Thymus (tissue), 14 donors: ENCODE measurements at places on chromosomes 6 and 20.

GRCh38 chr6:93894521-93894920 lies 475.2 kb upstream of the EPHA7 start:
- DNase-seq: no peak

DNA sequence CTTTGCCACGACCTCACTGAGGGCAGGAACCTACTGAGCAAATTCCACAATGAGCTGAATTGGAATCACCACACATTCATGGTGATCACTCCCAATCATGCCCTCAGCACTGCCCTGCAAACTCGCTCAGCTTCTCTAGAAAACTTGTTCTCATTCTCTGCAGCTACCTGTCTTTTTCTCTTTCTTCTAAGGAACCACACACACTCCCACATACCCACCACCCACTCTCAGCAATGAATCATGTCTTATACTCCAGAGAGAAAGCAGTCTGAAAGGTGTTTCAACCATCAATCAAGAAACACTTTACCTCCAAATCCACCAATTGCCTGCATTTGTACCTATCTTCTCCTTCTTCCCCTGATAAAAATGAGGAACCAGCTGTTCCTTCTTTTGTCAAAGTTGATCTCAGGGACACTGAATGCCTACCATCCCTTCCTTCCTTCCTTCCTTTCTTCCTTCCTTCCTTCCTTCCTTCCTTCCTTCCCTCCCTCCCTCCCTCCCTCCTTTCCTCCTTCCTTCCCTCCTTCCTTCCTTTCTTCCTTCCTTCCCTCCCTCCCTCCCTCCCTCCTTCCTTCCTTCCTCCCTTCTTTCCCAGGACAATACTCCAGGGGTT lies 84.6 kb upstream of the SGK1 start:
- DNase-seq: no peak

DNA sequence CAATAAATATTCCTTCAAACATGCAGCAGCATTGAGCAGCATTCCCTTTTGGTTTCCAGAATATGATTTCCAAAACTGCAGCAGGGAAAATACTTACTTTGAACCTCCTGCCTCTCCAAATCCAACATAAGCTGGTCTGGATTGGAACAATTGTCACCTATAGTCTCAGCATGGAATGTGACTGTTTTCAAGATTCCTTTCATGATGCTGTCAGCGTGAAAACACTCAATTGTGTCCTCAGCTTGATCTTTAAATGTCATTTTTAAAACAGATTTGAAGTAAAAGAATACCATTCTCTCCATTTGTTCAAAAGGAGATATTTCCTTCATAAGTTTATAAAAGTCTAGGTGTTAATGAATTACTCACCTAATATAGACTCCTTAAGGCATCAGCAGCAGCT lies 993.9 kb downstream of the EYS start:
- DNase-seq: no peak

DNA sequence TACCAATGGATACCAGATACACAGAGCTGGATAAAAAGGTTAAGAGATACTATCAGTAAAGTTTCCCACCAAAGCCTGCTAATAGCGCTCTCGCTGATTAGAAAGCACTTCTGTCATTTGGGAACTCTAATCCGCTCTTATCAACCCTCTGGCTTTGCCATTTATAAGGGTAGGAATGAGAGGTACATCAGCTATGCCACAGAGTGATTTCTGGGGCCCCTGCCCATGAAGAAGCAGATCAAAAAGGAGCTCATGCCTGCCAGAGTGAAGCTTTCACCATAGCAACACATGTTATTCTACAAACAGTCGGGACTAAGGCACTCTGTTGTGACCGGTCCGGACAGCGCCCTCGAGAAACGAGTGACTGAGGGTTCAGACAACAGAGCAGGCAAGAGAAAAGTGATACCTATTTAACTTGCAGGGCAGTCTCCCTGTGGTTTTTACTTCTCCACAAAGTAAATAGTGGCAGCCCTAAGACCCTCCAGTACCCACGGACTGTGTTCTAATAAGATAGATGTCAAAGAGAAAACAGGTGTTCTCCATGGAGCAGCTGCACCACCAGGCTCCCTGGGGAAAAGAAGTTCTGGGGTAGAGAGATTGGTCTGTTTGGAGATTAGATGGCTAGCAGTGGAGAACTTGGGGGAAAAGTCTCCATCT lies 5.6 kb downstream of the TRAM2 start:
- no peak for DNase-seq

GRCh38 chr6:158808442-158808833 lies 10.7 kb downstream of the EZR start:
- DNase-seq: no peak
